HT1080 (cell line): ENCODE measurements at places on chromosomes 16 and 17. TPM values are rescaled to one million over a fixed set of nuclear protein-coding genes. Genes with fewer than 3 reads are reported as not detected.

PMFBP1 gene
- 0.03 TPM in 1 of 2 replicates, not detected in the other for total RNA-seq

CLEC18B gene
- not detected in 2 replicates for total RNA-seq

TVP23A gene
- not detected in 2 replicates for total RNA-seq

OR1F1 gene
- not detected in 2 replicates for total RNA-seq

SCARF1 gene
- 1.5 and 2.5 TPM in 2 replicates for total RNA-seq

CACNG3 gene
- not detected in 2 replicates for total RNA-seq

GRCh38 chr17:80097127-80097621 lies 4.2 kb upstream of the GAA start:
- DNase-seq = no peak

DNA sequence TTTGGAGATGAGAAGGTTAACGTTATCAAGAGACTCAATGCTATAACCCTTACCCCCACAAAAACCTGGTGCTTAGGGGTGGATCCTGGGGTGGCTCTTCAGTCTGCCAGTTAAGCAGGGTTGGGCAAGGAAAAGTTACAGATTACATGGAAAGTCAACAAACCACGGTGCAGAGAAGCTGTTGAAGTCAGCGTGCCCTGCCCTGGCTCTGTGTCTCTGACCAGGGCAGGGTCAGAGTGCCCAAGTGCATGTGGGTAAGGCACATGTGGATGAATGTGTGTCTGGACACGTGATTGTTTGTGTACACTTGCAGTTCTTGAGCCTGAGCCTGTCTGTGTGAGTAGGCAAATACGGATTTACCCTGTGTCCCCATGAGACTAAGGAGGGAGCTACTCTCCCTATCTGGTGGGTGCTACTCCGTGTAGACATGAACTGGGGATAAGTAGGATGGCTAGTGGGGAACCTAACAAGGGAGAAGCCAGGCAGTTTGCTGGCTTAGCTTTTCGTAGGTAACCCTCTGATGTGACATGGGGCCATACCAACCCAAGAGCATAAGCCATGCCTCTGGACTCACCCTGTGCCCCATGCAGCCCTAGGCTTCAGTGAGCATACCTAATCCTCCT lies 5.5 kb downstream of the IGFBP4 start:
- no peak for DNase-seq

DNA sequence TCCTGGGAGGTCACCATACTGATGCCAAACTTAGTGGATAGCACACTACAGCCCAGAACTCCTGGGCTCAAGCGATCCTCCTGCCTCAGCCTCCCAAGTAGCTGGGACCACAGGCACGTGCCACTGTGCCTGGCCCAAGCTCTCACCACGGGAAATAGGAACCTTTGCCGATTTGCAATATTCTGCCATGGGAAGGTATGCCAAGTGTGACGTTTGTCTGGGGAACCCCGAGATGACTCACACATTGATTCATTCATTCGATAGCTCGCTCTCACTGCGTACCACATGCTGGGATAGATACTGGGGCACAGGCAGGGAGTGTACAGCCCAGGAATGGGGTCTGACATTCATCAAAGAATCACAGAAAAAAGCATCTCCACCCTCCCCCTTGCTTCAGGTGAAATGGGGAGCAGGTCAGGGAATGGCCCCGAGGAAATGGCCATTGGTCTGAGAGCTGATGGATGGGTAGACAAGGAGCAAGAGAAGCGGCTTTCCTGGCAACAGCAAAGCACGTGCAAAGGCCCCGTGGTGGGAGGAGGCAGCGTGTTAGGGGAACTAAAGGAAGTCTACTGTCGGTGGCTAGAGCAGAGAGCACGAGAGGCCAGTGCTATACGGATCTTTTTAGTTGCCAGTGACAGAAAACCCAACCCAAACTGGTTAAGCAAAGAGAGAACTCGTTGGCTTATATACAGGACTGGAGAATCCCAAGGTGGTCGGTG lies 44.1 kb downstream of the DNAH17 start:
- DNase-seq = peak; percentile 71

- no peak for DNase-seq
Measured at GRCh38 chr16:751152-752006, 9.2 kb upstream of the MSLN start.

DNA sequence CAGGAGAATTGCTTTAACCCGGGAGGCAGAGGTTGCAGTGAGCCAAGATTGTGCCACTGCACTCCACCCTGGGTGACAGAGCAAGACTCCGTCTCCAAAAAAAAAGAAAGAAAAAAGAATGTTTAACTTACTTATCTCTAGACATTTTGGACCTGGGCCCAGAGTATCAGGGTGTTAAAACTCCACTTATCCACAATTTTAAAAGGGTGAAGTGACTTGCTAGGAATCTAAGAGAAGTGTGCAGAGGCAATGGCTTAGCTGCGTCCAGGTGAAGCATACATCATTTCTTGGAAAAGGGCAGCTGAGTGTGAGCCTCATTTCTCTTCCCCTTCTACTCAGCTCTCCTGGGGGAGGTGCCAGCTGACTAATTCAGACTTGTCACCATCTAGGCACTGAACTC lies 25.1 kb downstream of the ALDH3A2 start:
- DNase-seq = no peak

DNA sequence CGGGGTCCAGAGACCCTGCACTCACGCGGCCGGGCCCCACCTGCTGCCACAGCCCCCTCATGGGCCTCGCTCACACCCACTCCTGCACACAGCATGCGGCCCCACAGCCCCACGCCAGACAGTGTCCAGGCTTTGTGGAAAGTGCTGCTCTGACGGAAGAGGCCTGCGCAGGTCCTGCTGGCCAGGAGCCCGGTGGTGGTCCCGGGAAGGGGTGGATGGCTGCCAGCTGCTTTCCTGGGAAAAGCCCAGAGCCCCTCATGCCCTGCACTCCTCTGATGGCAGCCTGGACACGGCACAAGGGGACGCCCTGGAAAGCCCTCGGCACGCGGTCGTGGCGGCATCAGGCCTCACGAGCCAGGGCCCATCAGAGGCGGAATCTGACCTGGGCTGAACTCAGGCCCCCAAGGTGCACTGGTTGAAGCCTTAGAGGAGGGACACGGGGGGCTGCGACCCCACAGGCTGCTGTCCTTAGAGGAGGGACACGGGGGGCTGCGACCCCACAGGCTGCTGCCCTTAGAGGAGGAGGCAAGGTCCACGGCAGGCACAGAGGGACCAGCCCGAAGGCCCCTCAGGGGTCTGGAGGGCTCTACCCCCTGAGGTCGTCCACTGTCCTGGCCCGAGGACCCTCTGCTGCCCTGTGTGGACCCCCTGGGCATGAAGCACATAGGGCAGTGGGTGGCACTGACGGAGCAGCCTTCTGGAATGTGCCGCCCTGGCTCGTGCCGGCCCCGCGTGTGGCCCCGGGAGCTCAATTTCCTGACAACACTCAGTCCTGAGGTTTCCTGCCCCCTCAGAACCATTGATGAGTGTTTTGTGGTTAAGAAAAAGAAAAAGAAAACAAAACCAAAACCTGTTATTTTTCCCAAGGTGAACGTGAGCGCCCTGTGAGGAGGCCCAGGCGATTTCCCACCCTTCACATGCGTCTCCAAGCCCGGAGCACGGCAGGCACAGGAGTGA lies 22.1 kb downstream of the SOX8 start:
- peak; percentile 53 for DNase-seq

GRCh38 chr17:69084911-69085310 lies 24.2 kb upstream of the ABCA9 start:
- peak; percentile 7 for DNase-seq

DNA sequence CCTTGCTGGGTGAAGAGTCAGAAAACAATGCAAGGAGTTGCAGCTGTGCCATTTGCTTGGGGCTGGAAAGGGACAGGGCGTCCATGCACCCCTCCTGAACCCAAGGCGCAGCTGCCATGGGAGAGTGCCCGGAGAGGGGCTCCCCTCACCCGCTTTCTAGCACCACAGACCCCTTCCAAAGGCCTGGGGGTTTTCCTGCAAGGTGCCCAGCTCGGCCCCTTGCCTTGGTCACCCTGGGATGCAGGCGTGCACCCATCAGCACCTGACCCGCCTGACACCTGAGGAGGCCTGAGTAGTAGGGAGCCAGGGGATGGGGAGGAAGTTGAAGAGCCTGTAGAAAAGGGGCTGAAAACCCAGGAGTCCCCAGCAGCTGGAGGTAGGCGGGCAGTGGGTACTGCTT lies 30.3 kb downstream of the TMEM186 start:
- DNase-seq = no peak

DNA sequence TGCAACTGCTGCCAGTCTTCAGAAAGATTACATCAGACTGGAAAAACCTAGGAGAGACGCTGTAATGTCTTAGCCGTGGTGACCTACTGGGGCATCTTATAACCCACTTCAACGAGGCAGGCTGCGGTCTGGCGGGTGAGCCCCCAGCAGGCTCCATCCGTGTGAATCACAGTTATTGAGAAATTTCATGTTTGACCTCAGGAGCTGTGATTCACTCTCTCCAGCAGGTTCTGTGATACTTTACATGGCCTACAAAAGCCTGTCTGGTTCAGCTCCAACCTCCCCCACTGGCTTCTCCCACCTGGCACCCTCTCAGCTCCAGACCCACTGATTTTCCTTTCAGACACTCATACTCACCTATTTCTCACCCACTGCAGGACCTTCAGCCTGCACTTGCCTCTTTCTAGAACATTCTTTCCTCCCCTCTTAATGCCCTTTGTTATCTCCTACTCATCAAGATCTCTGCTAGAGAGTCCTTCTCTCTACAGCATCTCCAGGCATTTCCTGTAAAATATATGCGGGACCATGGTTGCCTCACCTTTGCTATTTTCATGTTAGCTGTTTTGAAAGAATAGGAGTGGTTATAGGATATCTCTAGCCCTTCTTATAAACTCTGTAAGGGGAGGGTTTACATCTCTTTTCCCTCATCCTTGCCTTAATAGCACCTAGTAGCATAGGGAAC lies 227.9 kb downstream of the MAF start:
- DNase-seq = peak; percentile 83

DNA sequence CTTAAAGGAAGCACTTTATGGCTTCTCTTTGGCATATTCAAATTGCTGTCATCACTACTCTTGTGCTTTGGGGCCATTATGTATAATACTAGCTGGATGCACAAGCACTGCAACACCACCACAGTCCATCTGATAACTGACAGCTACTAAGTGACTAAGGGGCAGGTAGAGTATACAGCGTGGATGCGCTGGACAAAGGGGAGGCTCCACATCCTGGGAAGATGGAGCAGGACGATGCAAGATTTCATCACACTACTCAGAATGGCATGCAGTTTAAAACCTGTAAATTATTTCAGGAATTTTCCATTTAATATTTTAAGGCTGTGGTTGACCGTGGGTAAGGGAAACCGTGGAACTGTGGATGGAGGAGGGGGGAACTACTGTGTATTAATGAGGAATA lies 25.0 kb downstream of the MPRIP start:
- peak; percentile 23 for DNase-seq

DNA sequence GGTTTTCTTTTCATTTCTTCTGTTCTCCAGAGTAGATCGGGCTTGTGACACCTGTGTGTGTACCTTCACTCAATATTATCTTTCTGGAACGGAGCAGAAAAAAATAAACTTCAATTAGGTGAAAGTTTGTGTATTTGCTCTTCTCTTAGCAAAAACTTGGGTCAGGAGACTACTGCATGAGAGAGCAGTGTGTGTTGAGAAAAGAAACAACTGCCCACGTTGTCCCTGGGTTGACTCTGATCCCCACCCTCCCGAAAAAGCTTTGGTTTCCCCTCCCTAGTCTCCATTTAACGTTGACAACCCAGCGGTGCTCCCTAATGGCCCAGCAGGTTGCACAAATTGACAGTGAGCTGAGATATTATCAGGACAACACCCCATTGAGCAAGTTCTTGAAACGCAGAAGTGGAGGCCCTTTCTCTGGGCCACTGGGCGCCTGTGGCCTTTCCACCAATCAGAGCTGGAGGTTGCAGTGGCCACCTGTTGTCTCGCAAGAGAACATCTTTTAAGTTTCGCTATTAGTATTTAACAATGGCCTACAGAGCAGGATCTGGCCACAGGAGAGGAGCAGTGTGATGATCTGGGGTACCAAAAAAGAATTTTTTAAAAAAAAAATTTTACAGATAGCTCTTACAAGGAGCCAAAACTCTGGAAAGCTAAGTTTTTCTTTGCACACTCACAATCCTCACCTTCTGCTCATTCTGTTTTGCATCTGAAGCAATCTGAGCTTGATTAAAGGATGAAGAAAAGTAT lies 1.5 kb upstream of the TOX3 start:
- no peak for DNase-seq

DNA sequence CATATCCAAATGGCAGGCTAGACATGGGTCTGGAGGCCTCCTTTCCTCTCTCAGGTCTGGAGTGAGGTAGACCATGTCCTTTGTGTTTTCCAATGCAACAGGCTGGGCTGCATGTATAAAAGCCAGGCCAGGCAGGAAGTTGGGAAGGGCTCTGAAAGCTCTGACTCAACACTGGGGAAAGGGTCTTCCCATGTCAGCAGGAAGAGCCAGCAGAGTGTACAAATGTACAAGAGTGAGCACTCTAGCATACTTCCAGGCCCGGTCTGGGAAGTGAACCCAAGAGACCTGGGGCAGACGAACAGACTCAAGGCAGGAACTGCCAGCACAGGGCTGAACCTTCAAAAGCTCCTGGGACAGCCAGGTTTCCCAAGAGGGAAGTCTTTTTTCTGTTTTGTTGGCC lies 7.0 kb downstream of the ATPAF2 start:
- DNase-seq = peak; percentile 78

GRCh38 chr17:16013943-16014407 lies 14.4 kb downstream of the TTC19 start:
- peak; percentile 93 for DNase-seq

DNA sequence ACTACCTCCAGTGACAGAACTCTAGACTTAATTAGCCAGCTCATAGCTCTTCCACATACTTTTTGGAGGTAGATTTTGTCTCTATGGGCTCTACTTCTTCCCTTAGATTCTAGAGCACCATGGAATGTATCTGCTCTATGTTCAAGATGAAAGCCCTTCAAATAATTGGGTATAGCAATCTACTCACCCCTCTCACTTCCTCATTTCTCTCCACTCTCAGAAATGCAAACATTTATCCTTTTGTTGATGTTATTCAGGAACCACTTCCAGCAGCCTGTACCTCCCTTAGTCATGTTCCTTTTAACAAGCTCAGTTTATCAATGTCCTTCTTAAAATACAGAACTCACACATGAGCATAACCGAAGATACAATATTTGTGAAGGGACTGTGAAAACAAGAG lies 78.5 kb downstream of the GRIN2A start:
- no peak for DNase-seq

DNA sequence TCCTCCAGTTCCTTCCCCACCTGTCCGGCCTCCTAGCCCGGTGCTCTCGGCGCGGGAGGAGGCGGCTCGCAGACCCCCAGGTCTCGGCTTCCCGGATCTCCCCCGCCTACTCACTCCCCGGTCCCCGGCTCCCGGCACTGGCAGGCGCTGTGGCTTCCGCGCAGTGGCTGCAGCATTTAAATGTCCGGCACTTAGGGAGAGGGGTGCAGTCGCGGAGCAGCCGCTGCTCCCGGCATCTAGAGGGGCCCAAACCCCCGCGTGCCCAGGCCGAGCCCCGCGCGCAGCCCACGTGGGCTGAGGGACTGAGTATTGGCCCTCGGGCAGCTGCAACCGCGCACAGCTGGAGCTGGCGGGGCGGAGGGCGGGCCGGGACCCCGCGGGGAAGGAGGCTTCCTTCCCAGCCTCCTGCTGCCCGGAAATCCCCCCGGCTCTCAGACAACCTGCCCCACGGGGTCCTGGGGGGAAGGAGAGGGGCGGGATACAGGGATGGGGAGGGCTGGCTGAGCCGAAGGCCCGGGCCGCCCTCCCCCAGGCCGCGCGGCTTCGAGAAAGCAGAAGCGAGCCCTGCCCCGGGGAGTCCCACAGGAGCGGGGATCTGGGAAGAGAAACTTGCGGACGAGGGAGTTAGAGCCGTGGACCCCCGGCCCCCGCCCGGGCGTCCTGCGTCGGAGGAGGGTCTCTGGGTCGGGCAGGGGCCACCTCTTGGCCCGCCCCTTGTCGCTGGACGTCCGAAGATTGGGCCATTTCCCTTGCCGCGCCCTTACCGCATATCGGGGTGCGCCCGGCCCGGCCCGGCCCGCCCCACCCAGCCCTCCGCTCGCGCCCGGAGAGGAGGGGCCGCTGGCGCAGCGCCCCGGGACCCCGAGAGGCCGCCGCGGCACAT lies at the start of gene MMP25:
MMP25 (plus strand) TSS at position 804 of the 883 bp plus-strand sequence. CDS start 357 bp downstream, outside the sequence.
- no peak for DNase-seq
